Calu3 (cell line): ENCODE measurements at places on chromosomes 3 and 15. TPM values are rescaled to one million over a fixed set of nuclear protein-coding genes. Genes with fewer than 3 reads are reported as not detected.
A peak's percentile ranks its signal among the peaks of the same experiment; 100 is the strongest.

- peak; percentile 56 for DNase-seq
Measured at GRCh38 chr15:101613130-101614000, 38.8 kb downstream of the TM2D3 start.

GRCh38 chr3:14549256-14549919 is 9.2 kb upstream of the GRIP2 start:
- no peak for DNase-seq

GRCh38 chr3:114496466-114496865 is 202.6 kb downstream of the TIGIT start:
- no peak for DNase-seq

DNA sequence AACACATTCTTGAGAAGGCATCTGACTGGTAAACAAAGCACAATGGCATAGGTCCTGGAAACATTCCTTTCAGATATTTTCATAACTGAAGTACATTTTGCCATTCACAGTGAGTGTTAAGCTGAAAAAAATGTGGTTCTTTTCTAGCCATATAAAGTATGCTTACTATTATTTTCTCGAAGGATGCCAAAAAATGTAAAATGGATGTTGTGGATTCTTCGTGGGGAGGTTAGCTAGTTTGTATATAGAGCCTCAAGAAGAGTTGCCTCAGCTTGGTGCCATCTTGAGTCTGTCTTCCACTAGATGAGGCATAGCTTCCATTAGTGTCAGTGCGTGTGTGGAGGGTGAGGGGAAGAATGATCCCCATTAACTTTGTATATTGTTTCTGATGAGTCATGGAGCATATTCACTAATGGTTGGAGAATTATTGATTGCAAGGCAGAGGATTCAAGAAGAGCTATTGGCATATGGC is 4.1 kb downstream of the MBNL1 start:
- DNase-seq: no peak

DNA sequence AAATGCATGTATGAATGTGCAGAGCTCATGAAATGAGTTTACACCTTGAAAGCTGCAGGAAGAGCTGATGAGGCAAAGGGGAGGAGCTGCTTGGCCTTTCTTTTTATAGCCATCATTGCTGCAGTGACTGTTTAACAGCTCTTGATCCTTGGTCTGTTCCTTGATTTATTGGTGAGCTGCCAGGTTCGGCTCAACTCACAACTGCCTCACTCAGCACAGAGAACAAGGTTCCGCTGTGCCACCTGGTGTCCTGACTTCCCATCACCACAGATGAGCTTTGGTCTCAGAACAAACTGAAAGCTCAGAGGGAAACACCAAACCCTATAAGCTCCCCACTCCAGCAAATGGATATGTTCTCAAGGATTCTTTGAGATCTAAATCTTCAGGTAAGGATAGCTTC is 626.1 kb downstream of the MAGI1 start:
- DNase-seq: no peak

DNA sequence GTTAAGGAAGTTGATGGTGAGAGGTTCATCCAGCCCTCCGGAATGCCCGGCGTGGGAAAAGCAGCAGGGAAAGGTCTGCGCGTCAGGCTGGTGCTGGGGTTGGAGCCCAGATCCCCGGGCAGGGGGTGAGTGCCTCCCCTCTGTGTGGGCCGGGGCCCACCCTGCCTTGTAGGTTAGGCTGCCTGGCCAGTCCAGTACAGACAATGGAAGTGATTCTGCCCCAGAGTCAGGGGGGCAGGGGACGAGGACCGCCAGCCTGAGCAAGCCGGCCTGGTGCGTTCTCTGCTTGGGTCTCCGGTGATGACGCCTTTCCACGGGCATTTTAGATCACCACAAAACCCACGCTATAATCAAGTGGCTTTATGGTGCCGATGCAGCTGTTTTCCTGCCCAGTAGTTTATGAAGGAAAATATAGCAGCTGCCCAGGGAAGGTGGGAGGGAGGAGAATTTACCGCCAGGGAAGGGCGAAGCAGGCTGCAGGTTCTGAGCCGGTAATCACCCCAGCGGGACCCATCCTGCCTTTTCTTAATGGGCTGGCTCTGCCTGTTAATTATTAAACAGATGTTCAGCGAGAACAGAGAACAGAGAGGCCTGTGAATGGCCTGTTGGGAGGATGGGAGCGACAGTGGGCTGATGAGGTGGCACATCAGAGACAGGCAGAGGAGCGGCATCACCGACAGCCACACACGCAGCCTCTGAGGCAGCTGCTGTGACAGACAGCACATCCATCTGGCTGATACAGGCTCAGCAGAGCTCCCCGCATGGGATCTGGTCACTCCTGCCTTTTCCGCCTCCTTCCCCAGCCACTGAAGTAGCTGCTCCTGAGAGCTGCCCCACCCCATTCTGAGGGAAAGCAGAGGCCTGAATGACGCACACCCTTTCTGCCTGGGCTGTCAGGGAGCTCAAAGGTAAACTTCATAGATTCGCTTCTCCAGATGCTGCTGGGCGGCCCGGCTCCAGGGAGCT is 35.2 kb downstream of the BDH1 start:
- peak; percentile 87 for DNase-seq

GRCh38 chr3:40016391-40016790 is 207.0 kb downstream of the MYRIP start:
- DNase-seq: no peak

GRCh38 chr15:65778269-65778668 is 13.8 kb downstream of the DENND4A start:
- DNase-seq: no peak

GRCh38 chr3:55675478-55675877 is 188.4 kb upstream of the WNT5A start:
- no peak for DNase-seq

DNA sequence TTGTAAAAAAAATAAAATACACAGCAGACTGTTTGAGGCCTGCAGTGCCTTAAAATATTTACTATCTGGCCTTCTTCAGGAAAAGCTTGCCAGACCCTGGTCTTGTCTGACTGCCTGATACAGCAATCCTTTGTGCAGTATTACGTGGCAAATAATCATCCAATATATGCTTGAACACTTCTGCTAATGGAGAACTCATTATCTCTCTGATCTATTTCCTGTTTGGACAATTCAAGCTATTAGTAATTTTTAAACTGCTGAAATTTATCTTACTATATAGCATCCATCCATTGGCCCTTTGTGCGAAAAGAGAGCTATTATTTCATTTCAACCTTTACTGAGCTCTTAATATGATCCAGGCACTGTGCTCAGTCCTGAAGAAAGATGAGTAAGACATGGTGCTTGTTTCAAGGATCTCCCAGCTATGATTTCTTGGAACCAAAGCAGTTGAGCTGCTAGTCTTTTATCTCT is 15.9 kb downstream of the ATG7 start:
- no peak for DNase-seq

DNA sequence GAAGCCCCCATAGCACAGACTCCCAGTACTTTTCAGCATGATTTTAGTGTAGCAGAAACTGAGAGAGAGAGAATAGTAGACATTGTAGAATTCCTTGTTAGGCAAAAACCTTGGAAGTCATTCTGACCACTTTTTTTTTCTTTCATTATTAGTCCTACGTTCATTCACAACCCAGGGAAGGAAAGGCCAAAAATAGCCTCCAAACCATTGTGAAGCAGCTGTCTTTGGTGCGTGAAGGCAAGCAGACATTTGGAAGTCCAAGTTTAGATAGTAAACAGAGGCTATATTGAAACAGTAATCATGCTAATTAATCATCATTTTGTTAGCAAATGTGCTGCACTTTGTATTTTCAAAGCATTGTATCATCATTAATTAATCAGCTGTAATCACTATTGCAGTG is 34.5 kb downstream of the CCDC54 start:
- DNase-seq: no peak

GRCh38 chr15:58506783-58507668 is 75.2 kb downstream of the LIPC start:
- no peak for DNase-seq

The PLSCR5 gene
- not detected in 2 replicates for total RNA-seq

The ASB14 gene
- total RNA-seq: 0.12 and 0.40 TPM in 2 replicates

The SLC33A1 gene
- 61.6 and 72.0 TPM in 2 replicates for total RNA-seq

The SYNPR gene
- 0.90 TPM in 1 of 2 replicates, not detected in the other for total RNA-seq

The GAP43 gene
- not detected in 2 replicates for total RNA-seq
